ENCODE measurements at places on chromosomes 12 and 14. TPM values are rescaled to one million over a fixed set of nuclear protein-coding genes. Genes with fewer than 3 reads are reported as not detected.
A peak's percentile ranks its signal among the peaks of the same experiment; 100 is the strongest.

GRCh38 chr12:6072302-6072752, 52.1 kb downstream of the VWF start:
- H3K4me3 ChIP-seq = no peak overlapping the region
- no peaks in the 10 kb centered on the region for H3K36me3 ChIP-seq
- no peak overlapping the region for H3K27ac ChIP-seq
- no peak for DNase-seq
- H3K27me3 ChIP-seq = peaks cover 10% of the 10 kb centered on the region
- H3K4me1 ChIP-seq = peaks cover 29% of the 10 kb centered on the region

GRCh38 chr14:24437020-24437735, 5.4 kb downstream of the SDR39U1 start:
- H3K27ac ChIP-seq = peak overlapping the region; percentile 89
- H3K4me1 ChIP-seq = peaks cover 39% of the 10 kb centered on the region
- DNase-seq = no peak
- no peaks in the 10 kb centered on the region for H3K27me3 ChIP-seq

Gene DLK1
- not detected for total RNA-seq

Gene CCDC177
- not detected for total RNA-seq

DNA sequence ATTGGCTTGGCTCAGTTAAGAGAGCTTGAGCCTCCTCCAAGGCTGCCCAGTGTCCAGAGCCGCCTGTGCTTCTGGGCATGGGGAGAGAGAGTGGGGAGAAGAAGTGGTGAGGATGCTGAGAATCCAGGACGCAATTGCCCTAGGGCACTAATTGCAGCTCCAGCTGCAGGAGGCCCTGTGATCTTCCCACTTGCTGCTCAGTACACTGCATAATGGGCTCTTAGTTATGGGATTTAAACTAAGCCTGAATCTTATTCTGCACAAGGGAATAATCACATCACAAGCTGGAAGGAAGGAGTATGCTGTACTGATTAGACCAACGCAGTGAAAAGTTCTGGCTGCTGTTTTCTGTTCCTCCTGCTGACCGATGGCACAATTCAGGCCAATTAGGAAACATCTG, 101.0 kb upstream of the PRMT8 start:
- H3K27ac ChIP-seq = no peak overlapping the region
- no peak overlapping the region for H3K4me3 ChIP-seq
- H3K36me3 ChIP-seq = no peaks in the 10 kb centered on the region
- H3K27me3 ChIP-seq = peaks cover 2% of the 10 kb centered on the region
- DNase-seq = no peak
- H3K4me1 ChIP-seq = no peaks in the 10 kb centered on the region
